DND-41 (cell line): ENCODE measurements at places on chromosomes 2 and 18.

- no peak for DNase-seq
Measured at GRCh38 chr18:63067939-63068338, 251.6 kb downstream of the BCL2 start.

DNA sequence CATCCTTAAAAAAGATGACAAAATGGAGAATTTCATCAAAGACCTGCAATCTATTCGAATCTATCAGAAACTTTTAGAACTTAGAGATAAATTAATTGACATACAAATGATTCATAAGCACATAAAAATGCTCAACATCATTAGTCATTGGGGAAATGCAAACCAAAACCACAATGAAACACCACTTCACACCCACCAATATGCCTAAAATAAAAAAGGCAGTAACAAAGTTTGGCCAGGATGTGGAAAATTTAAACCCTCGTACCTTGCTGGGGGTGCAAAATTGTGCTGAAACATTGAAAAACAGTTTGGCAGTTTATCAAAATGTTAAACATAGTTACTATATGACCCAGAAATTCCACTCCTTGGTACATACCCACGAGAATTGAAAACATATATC is 11.5 kb upstream of the EIF2AK3 start:
- no peak for DNase-seq

DNA sequence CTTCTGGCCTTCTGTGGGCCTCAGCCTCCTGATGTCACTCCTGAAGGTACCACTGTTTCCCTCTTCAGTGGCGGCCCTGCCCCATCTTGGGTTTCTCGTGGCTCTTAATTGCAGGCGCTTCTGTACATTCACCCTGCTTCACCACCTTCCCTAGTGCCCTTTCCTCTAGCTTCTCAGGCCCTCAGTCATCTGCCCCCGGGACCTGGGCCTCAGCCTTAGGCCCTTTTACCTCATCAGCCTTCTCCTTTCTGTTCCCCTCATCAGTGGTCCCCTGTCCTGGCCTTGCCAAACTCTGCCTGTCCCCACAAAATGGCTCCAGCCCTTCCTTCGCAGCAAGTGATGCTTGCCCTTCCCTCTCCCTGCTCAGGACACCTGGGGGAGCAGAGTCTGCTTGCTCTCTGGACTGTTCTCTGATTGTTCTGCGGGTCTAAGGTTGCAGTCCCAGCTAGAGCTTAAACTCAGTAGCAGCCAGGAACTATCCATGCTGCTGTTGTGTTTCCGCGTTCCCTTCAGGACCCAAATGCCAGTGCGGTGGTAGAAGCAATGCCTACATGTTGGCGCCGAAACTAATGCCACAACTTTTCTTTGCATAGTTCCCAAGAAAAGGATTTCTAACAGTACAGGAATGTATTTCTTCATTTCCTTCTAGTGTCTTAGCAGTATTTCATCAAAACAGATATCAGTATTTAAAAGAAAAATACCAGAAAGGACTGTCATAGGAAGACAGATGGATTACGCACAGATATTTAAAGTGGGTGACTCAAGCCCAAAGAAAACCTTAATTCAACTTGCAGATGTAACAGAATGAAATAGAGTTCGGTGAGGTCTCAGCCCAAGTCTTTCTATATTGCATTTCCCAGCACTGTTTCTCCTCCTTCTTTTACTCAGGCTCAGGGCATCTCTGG is 7.5 kb downstream of the ASB1 start:
- no peak for DNase-seq

DNA sequence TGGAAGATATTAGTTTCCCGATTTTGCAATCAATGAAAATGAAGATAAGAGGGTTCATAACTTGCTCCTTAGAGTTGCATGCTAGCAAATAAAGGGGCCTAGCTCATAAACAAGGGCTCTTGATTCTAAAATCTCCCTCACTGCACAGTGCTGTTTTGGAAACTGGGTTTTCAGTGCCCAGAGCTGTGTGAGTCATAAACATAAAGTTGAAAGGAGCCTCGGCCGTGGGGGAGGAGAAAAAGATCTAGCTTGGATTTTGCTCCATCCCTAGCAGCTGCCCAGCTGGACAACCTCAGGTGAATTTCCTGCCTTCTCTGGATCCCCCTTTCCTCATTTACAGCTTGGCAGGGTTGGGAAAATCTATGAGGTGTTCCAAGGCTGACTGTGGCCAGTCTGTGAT is 42.5 kb downstream of the LYPD1 start:
- DNase-seq: no peak

- peak; percentile 80 for DNase-seq
Measured at GRCh38 chr2:239399433-239399920, 1.3 kb downstream of the HDAC4 start.

- DNase-seq: no peak
Measured at GRCh38 chr2:85811180-85812093, 57.6 kb downstream of the ATOH8 start.
